ENCODE measurements at places on chromosomes 16 and 17. TPM values are rescaled to one million over a fixed set of nuclear protein-coding genes. Genes with fewer than 3 reads are reported as not detected.

Gene RNF112
- polyA plus RNA-seq: 3.7 TPM

Gene GUCY2D
- polyA plus RNA-seq: 1.3 TPM

Gene VMO1
- 2.1 TPM for polyA plus RNA-seq

Gene ADAP2
- 4.9 TPM for polyA plus RNA-seq

Gene C1QTNF8
- 0.03 TPM for polyA plus RNA-seq

Gene KRT31
- polyA plus RNA-seq: not detected

Gene CIAO3
- polyA plus RNA-seq: 31.3 TPM

Gene KRT36
- polyA plus RNA-seq: 0.03 TPM

Gene SAMD14
- 5.7 TPM for polyA plus RNA-seq

Gene PIRT
- 6.5 TPM for polyA plus RNA-seq

DNA sequence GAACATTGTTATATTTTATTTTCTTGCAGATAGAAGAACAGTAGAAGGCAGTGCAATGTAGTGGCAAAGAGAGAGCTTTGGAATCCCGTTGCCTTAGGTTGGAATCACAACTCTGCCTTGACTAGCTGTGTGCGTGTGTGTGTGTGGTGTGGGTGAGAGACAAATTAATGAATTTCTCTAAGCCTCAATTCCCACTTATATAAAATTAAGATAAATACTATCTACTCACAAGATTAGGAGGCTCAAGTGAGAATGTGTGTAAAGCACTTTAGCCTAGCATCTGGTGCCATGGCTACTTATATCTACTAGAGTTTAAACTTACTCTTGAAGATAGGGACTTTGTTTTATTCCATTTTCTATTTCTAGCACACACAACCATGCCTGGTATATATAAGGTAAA is 12.8 kb downstream of the CPD start:
- no peak for DNase-seq

- DNase-seq: no peak
Observed at GRCh38 chr17:76973040-76973439, 104.8 kb downstream of the MGAT5B start.

GRCh38 chr17:51580869-51581268 is 320.5 kb downstream of the UTP18 start:
- DNase-seq: no peak

DNA sequence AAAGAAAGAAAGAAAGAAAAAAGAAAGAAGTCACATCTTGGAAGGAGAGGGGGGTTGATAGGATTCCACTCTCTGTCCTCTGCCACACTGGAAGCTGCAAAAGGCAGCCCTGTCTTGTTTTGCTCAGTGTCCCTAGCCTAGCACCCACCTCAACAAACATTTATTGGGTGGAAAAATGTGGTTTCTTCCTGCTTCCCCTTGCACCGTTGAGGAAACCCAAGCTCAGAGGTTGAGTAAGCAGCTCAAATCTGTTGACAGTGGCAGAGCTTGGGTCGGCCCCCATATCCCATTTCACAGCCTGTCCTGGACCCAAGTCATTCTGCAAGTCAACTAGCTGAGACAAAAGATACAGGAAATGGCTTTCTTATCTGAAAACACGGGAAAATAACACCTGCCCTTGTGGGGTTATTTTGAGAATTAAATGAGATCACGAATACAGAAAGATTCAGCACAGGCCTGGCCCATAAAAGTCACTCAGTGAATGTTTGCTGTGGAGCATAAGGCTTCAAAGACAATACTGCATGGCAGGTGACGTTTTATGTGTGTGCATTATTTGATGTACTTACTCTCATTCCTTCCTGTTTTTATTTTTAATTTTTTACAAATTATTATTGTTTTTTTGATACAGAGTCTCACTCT is 63.6 kb downstream of the SCNN1B start:
- no peak for DNase-seq

GRCh38 chr16:67884684-67885083 is at the start of gene NRN1L:
TSS of gene NRN1L (plus strand) at chr16:67884885. CDS start at chr16:67884904, 19 bp downstream.
- peak; percentile 54 for DNase-seq

DNA sequence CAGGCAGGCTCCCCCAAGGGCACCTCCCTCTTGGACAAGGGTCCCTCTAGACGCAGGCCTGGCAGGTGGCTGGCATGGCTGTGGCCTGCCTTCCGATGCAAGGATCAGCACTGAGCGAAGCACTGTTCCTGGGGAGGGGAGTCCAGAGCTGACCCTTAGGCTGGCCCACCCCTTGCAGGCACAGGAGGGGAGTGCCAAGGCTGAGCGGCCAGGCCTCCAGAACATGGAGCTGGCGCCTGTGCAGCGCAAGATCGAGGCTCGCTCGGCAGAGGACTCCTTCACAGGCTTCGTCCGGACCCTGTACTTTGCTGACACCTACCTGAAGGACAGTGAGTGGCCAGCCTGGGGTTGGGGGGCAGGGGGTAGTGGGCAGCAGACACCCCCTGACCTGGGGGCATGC is 16.8 kb upstream of the MYO15B start:
- no peak for DNase-seq

- DNase-seq: no peak
Observed at GRCh38 chr17:5583426-5584382, 605 bp downstream of the NLRP1 start.

GRCh38 chr16:50367777-50368409 is 895 bp downstream of the BRD7 start:
- DNase-seq: no peak

DNA sequence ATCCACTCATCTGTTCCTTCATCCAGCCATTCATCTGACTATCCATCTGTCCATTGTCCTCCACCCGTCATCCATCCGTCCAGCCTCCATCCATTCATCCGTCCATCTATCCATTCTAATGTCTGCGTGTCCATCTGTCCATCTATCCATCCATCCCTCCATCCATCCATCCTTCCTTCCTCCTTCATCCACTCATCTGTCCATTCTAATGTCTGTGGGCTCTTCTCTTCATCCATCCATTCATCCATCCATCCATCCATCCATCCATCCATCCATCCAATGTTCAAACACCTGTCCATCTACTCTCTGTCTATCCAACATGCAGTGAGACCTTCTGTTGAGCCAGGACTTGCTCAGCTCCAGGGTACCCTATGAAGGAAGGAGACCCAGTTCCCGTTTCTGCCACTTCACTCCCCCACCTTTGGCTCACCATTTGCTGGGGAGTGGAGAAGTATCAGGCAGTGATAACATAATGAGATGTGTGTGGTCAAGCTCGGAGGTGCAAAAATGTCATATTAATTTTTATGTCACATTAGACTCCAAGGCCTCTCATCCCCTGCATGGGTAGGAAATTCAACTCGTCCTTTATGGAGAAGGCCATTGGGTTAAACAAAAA is 36.5 kb upstream of the ADGRG1 start:
- DNase-seq: no peak

- no peak for DNase-seq
Observed at GRCh38 chr16:9657641-9658040, 524.6 kb downstream of the GRIN2A start.

DNA sequence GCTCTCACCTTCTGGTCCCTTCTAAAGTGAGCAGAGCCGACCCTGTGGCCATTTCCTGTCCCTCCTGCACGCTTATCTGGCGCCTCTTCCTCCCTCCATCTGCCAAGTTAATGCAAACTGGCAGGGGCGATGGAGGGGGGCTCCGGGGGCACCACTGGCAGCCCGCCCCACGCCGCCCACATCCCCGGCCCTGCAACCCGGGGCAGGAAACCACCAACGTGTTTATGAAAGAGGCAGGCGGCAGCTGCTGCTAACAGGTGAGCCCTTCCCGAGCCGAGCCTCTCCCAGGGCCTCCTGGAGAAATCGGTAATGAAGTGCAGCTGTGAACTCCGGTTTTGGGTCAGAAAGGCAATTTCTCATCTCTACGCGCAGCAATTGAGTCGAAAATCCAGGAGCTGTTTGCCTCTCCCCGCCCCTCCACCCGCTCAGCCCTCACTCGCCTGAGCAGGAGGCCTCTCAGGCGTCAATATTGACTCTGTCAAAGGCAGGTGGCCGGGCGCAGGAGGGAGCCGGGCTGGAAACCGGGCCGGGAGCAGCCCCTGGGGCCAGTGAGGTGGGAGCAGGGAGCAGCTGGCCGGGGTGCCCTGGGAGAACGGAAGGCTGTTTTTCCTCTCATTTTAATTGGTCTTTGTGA is 164.4 kb upstream of the GSE1 start:
- peak; percentile 76 for DNase-seq

GRCh38 chr17:41518789-41519449 is at the start of gene KRT15:
TSS of gene KRT15 (minus strand) at chr17:41518890. CDS start at chr17:41518827, 63 bp downstream.
- peak; percentile 12 for DNase-seq

DNA sequence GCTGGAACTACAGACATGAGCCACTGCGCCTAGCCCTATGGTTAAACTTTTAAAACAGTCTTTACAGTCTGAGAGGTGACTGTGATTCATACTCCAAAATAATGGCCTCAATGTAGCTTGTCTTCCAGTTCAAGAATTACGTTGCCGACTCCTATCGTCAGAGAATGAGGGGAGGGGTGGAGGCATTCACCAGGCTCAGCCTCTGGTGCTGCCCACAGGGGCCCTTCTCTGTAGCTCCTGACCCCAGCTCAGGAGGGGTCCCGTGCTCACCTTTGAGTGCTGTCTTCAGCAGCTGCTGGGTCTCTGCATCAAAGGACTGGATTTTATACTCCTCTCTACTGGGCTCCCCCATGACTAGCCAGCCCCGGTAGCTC is 1.2 kb downstream of the MIF4GD start:
- DNase-seq: no peak

GRCh38 chr16:17543073-17543472 is 72.3 kb upstream of the XYLT1 start:
- no peak for DNase-seq

DNA sequence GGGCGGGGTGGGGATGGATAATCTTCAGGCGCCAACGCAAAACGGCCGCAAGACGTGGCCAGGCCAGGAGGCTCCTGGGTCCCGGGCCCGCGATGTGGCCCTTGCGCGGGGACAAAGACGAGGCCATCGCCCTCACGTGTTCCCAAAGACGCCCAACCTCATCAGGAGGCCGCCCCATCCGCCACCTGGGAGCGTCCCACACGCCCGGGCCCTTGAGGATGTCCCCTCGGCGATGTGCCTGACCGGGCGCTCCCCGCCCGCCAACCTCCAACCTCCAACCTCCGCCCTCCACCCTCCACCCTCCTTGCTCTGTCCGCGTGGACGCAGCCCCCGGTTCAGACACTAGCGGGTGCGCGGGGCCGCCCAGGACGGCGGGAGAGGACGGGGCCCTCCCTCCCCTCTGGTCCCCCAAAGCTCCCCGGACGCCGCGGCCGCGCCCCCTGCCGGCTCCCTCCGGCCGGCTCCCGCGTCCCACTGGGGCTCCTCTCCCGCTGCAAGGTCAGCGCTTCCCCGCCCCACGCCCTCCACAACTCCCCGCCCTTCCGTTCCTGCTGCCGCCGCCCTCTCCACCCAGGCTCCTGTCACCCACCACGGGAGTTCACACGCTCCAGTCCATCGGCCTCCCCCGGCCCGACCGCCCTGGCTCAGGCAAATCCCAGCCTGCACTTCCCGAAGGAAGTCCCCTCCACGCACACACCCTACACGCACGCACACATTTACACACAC is 250.8 kb upstream of the RPL38 start:
- DNase-seq: peak; percentile 26

GRCh38 chr17:71441098-71441497 is 679.7 kb upstream of the SOX9 start:
- DNase-seq: no peak

GRCh38 chr17:46057366-46057765 is 58.3 kb downstream of the STH start:
- no peak for DNase-seq

DNA sequence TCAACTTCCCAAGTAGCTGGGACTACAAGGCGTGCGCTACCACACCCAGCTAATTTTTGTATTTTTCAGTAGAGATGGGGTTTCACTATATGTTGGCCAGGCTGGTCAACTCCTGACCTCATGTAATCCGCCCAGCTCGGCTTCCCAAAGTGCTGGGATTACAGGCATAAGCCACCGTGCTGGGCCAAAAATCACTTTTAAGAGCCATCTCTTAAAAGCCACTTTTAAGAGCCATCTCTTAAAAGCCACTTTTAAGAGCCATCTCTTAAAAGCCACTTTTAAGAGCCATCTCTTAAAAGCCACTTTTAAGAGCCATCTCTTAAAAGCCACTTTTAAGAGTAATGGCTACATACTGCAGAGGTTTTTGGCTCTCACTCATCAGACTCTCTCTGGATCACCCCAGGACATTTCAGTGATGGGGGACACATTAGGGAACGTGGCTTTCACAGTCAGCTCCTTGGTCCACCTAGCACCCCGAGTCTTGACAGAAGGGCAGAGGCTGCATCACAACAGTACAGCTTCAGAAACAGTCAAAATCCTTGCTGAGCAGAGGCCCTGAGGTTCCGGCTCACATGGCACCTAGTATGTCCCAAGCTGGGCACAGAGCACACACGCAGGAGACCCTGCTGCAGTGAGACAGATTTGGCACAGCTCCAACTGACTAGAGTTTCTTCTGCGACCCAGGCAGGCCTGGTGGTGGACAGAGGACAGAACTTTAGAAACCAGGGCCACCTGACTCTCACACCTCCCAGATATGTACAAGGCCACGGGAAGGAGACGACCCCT is 23.6 kb downstream of the RANBP10 start:
- DNase-seq: no peak

DNA sequence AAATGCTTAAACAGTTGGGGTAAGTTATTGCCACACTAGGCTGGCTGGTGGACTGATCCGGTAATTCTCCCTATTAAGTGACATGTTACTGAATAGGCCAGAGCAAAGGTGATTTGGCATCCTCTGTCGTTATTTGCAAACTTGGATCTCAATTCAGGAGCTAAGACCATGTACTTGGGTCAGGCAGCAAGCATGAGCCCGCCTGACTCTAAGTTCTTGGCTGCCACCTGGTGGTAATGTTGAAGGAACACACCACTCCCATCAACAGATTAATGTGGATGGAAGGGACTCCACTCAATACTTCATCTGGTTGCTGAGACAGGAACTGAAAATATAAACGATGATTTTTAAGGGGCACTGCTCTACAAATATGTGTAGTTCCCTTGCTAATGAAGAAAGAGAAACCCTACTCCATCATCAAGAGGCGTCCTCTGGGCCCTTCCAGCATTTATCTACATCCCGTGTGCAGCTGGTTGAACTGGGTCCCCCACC is 70.8 kb downstream of the EMP2 start:
- DNase-seq: peak; percentile 67

DNA sequence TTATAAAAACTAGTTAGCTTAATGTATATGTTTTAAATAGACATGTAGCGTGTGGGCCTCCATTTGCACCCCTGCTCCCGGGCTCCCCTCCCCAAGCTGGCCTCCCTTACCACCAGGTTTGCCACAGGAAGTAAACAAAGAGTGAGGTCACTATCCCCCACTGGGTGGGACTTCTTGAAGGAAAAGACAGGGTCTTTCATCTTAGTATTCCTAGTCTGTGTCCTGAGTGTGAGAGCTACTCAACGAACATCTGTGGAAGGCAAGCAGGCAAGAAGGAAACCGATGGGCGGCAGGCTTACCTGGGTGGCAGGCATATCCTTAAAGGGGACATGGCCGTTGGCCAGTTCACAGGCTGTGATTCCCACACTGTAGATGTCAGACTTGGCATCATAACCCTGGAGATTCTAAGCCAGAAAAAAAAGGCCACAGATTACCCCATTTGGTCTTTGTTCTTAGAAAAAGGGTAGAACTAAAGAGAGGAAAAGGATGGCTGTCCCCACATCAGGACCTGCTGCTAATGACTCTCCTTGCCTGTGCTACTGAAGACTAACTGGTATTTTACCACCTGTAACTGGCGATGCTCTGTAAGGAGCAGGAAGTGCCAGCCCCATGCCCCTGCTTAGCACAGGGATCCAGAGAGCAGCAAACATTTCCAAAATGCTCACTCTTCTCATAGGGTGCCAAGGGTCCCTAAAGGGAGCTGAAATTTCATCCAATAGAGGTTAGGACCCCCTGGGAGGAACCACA is 6.6 kb upstream of the LIMD2 start:
- no peak for DNase-seq
